ENCODE measurements at places on chromosomes 3 and 15.

DNA sequence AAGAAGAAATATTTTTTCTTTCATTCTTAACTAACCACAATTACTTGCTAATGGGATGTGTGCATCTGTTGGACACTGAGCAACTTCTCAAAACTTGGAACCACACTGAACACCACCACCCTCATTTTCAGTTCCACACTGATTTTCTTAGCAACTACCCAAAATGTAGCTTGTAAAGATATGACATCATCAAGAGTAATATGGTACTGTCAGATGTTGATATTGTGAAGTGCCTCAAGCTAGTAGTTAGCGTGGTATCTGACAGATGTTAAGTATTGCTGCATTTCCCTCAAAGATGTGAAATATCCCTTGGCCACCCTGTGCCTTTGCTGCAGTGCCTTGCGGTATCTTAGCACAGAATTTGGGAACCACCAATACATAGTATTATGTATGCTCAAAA is 9.3 kb downstream of the RFTN1 start:
- DNase-seq, result no peak

GRCh38 chr15:80830677-80831076 is 51.5 kb downstream of the CEMIP start:
- no peak for DNase-seq

DNA sequence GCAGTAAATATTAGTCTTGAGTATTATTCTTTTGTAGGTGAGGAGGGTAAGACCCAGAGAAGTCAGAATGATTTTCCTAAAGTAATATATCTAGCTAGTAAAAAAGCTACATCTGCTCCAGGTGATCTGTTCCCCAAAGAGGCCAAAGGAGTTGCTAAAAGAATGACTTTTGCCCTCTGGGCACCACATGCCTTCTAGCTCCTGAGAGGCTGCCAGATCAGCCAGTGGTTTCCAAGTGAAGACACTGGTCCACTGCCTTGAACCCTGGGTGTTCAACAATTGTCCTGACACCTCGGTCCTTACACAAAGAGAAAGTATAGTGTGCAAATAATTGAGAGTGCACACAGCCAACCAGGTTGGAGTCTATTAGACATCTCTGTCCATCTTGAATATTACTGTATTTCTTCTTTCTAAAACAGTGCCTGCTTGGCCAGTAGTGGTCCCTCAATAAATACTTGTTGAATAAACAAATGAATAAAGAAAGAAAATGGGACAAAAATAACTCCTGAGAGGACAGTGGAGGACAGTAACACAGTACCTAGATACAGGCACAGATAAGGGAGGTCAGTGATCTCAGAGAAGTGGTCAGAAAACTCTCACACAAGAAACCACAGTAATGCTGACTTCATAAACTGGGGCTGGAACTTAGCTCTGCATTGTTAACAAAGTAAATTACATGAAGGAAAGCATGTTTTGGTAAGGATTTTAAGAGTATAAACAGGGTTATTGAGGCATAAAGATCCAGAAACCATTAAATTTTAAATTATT is 56.6 kb upstream of the CSTA start:
- no peak for DNase-seq

DNA sequence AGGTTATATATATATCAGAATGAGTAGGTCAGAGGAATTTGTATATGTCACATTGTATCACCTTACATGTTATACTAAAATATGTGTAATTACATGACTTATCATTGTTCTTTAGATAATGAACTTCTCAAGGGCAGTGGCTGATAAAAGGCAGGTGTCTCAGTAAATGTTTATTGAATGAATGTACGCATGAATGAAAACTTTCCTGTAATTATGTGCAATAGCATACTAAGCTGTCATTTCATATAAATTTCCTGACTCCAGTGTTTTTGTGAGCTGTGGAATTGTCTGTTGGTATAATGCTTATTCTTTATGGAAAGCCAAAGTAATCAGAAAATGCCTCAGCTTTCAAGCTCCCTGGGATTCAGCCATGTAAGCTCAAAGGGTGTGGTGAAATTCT is 4.2 kb downstream of the TBC1D23 start:
- no peak for DNase-seq

- no peak for DNase-seq
These were observed 53.7 kb downstream of the NMD3 start for GRCh38 chr3:161274691-161275298.

GRCh38 chr3:25429361-25430286 is 1.6 kb downstream of the RARB start:
- peak; percentile 52 for DNase-seq

- no peak for DNase-seq
These were observed 40.0 kb downstream of the ARRDC4 start for GRCh38 chr15:98000249-98001203.

- no peak for DNase-seq
These were observed 160.5 kb upstream of the CCDC54 start for GRCh38 chr3:107216711-107217110.

- DNase-seq, result no peak
These were observed 100.7 kb downstream of the SNRPN start for GRCh38 chr15:25055356-25056068.

DNA sequence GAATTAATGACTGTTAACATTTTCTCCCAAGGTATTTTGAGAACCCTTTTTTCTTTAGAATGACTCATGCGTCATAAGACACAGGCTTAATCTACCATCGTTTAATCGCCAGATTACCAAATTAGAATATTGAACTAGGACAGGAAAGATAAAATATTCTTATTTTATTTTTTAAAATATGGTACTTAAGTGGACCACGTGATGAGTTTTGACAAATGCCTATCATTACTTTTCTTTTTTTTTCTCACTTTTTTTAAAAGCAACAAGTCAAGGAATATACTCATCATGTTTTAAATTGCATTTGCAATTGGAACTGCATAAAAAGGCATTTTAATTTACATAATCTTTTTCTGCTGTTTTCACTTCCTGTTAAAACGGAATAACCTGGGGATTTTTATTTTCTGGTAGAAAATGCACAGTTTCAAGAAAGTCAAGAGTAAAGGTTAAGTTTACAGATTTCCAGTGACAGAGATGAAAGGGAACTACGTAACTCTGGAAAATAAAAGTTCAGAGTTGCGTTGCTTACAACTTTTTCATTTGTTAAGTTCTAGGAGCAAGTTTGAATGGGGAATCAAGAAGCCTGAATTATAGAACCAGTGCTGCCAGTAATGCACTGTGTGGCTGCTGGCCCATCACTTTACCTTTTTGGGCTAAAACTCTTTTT is 23.6 kb downstream of the SIAH2 start:
- DNase-seq, result no peak

- DNase-seq, result no peak
These were observed 75.9 kb downstream of the UACA start for GRCh38 chr15:70687482-70687881.

DNA sequence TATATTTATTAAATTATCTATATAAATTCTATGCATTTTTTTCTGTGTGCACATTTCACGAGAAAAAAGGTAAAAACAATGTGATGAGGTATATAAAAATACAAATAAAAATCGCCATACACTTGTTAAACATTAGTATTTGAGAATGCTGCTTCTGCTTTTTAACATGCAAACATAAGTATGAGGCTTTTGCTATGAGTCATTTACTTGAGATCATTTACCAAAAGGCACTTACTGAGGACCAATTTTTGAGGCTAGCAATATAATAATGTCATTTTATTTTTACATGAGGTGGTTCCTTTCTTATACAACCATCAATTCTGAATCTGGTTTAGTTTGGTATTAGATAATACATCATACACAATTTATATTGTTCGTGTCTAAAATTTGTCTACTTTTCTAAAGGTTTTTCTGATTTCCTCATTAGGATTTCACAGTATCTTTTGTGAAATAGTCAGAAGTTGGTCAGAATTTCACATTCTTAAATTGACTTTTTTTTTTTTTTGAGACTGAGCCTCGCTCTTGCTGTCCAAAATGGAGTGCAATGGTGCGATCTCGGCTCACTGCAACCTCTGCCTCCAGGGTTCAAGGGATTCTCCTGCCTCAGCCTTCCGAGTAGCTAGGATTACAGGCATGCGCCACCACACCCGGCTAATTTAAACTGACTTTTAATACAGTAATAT is 25.6 kb downstream of the DCUN1D1 start:
- DNase-seq, result no peak

DNA sequence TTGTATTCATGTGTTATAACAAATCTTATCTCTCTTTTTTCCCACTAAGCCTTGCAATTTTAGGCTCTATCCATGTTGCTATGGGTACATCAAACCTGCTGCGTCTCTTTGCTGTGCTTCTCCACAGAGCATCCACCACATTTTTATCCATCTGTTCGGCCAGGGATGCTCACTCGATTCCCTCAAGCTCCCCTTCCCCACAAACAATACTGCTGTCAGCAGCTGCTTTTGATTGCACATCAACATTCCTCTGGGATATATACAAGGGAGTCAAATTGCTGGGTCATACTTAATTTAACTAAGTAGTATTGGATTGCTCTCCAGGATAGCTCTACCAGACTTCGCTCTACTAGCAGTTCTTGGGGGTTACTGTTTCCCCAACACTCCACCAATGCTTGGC is 36.8 kb downstream of the TMEM108 start:
- no peak for DNase-seq

DNA sequence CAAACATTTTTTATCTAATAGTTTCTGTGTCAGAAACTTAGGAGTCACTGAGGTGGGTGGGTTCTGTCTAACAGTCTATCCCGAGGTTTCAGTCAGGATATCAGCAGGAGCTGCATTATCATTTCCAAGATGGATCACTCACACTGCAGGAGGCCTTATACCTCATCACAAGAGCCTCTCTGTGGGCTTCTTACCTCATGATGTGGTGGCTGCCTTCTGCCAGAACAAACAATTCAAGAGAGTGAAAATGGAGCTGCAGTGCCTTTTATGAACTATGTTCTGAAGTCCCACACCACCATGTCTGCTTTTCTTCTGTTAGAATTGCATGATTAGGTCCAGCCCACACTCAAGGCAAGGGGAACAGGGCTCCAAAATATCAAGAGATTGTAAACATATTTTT is 27.9 kb downstream of the RFX7 start:
- no peak for DNase-seq

GRCh38 chr3:31790193-31791089 is 190.6 kb downstream of the OSBPL10 start:
- no peak for DNase-seq

DNA sequence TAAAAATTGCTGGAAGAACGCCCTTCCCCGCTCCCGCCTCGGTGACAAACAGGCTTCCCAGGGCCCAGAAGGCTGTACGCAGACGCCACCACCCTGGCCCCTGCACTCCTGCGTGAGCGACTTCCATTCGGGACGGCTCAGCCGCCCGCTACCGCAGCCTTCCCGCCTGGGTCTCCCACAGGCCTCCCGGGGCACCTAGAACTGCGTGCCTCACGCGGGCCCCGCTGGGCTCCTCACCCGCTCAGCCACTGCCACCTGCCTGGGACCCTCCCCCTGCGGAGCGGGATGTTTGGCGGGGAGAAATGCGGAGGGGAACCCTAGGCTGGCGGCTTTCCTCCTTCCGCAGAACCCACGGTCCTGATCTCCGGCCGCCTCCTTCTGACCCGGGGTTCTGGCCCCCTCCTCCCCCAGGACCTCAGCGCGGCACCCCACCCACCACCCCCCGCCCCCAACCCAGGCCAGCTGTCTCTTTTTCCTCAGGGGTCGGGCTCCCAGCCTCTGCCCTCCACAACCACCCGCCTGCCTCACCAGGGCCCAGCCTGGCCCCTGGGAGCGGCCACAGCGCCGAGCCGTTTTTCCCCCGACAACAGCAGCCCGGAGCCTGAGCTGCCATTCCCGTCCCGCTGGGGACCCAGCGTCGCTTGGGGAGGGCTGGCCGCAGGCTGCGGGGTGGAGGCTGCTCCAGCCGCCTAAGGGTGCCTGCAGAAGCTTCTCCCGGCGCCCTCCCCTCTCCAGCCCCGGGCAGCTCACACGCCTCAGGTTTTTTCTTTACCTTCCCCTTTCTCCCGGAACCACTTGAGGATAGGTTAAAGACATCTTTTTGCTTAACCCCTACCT is 27.6 kb upstream of the RAB7A start:
- peak; percentile 43 for DNase-seq

DNA sequence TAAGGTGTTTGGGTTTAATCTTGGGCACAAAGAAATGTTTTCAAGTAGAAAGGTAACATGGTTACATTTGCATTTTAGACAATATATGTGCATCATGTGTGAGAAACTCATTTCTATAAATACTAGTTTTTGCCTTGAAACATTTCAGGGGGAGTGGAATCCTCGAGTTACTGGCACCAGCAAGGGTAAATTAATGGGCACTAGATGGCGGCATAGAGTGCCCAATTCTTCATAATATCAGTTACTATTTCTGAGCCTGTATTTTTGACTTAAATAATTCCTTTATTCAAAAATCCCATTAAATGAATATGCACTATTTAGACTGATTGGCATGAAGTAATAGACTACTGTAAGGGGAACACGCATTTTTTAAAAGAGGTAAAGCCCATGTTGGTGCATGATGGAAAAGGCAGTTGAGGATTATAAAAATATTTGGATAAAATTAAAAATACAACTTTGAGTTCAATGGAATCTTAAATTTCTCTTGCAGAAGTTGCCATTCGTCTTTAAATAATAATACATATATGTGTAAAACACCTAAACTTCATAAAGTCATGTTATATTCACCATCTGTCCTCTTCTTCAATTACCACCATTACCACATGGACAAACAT is 106.3 kb downstream of the ZBTB20 start:
- DNase-seq, result peak; percentile 21

DNA sequence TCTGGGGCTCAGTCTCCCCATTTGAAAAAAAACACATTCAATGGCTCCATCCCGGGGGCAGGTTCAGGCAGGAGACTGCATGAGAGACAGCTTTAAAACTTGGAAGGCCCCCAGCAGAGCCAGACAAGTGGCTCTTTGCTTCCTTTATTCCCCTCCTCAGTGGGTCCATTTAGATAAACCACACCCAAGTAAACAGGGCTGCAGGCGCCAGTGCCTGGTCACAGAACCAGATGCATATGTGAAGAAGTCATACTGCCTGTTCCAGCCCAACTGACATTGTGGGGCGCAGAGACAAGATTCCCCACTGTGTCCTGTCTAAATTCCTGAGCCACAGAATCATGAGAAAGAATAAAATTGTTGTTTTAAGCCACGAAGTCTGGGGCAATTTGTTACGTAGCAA is 9.0 kb downstream of the FBN1 start:
- no peak for DNase-seq
